NCI-H1436 treated with DMSO at 0.1 percent for 48 hours (cell line): ENCODE measurements at places on chromosomes 5 and 9.
A peak's percentile ranks its signal among the peaks of the same experiment; 100 is the strongest.

DNA sequence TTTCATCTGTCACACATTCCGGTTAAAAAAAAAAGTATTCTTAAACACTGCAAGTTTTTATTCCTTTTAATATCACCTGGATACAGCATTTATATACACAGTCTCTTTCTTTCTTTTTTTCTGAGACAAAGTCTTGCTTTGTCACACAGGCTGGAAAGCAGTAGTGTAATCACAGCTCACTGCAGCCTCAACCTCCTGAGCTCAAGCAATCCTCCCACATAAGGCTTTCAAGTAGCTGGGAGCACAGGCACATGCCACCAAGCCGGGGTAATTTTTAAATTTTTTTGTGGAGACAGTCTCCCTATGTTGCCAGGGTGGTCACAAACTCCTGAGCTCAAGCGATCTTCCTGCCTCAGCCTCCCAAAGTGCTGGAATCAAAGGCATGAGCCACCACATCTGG is 13.9 kb downstream of the KIF20A start:
- no peak for DNase-seq

DNA sequence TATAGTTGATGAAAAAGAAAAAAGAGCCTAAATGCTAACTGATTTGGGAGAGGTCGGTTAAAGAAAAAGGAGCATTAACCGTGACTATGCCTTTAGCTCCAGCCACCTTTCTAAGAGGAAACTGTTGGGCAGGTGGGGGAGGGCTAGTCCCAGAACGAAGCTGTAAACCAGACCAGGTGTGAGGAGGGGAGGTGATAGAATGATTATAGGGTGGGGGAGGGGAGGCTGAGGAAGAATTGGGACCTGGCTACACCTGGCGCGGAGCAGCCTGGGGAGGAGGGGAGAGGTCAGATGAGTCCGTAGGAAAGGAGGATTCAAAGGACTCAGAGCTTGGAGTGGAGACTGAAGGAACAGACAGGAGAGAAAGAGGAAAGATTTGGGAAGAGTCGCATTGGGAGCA is 73.4 kb downstream of the PHAX start:
- no peak for DNase-seq

DNA sequence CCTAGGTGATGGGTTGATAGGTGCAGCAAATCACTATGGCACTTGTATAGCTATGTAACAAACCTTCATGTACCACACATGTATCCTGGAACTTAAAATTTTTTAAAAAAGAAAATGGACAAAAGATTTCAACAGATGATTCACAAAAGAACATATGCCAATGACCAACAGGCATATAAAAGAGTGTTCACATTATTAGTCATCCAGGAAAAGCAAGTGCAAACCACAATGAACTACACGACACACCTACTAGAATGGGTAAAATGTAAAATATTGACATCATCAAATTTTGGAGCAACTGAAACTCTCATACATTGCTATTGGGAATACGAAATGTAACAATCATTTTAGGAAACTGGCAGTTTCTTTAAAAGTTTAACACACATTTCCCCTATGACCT is 109.9 kb downstream of the YIPF5 start:
- no peak for DNase-seq

DNA sequence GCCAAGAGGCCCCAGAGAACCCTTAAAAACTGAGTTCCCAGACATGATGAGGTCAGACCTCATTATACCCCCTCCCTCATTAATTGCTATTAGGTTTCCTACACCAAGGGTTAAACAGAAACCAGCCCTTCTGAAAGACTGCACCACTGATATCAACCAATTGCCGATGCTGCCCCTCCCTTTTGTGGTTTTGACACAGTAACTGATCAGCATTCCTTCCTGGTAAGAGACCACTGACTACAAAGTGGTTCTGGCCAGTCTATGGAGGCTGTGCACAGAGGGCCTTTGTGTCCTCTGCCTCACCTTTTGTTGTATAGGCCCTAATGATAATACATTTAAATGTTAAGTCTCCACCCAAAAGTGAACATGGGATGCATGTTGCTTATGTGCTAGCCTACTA is 201.5 kb downstream of the FRMD3 start:
- no peak for DNase-seq

- DNase-seq: no peak
Measured at GRCh38 chr5:65854925-65855324, 71.5 kb upstream of the ERBIN start.

- DNase-seq: no peak
Measured at GRCh38 chr9:123217128-123217654, 51.2 kb downstream of the STRBP start.

DNA sequence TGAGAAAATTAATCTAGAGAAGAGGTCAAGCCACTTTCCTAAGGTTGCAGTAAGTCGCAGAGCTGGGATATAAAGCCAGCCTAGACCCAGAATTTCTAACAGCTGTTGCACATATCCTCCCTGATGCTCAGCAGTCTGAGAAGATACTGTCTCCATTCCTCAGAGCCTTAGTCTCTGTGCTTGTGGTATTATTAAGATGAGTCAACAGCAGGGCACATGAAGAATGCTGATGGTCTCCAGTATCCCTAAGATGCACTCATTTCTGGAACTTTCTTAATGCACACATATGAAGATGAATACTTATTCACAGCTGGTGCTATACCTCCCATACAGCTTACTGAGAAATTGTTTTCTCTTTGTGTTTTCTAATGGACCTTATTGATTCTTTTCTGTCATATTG is 32.5 kb downstream of the SGCD start:
- no peak for DNase-seq

DNA sequence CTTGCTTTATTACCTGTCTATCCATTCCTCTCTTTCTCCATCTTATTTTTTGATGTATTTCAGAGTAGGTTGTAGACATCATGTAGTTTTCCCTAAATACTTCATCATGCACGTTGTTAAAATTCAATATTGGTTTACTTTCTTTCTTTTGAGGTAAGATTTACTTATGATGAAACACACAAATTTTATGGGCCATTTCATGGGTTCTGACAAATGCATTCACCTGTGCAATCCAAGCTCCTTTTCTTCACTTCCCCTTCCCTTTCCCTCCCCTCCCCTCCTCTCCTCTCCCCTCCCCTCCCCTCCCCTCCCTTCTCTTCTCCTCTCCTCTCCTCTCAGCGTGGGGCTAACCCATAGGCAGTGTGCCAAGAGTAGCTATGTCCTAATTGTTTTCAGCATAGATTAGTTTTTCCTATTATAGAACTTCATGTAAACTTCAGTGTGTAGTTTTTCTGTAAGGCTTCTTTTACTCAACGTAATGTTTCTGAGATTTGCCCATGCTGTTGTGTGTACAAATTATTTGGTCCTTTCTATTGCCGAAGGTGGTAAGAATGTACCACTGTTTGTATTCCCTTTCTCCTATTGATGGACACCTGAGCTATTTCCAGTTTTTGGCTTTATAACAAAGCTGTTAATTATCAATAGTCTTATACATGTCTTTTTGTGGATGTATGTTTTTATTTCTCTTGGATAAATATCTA is 92.9 kb upstream of the CLINT1 start:
- DNase-seq: no peak

- peak; percentile 18 for DNase-seq
Measured at GRCh38 chr9:129446828-129447550, 173.9 kb downstream of the C9orf50 start.

DNA sequence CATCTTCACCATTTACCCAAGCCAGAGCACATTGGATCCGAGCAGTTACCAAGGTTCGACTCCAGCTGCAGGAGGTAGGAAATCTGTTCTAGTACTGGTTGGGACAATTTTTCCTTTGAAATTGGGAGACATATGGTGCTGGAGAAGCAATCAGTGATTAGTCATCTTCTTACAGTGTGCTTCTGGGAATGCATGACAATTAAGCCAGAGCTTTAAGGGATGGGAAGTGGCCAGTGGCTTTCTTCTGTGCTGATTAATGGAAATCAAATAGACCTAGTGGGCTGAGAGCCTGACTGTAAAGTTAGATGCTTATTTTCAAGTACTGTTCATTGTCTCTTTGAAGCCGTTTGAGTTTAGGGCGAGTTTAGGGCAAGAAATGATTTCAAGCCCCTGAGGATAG is 152.1 kb downstream of the UNC13B start:
- DNase-seq: no peak

- DNase-seq: no peak
Measured at GRCh38 chr5:179166171-179166885, 106.2 kb downstream of the ZNF354C start.

DNA sequence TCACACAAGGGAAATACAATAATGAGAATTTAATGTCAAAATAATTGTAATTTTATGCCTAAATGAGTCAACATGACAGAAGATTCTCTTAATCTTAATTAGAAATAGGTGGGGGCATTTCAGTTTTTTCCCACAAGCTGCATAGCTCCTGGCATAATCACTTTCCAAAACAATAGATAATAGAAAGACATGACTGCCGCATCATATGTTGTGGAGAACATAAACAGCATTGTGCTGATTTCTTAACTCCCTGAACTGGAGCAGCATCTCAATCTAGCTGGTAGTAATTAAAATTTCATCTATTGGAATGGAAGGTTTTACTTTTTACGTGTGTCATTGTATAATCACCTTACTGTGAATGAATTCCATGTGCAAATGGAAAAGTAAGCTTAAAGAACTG is 112.1 kb downstream of the ST8SIA4 start:
- DNase-seq: no peak

- no peak for DNase-seq
Measured at GRCh38 chr9:117180896-117181445, 233.9 kb downstream of the ASTN2 start.

GRCh38 chr5:120454094-120454798 is 9.9 kb upstream of the PRR16 start:
- DNase-seq: no peak

- DNase-seq: no peak
Measured at GRCh38 chr5:147539053-147539452, 29.2 kb upstream of the DPYSL3 start.
